Omental fat pad (tissue), 4 donors: ENCODE measurements at places on chromosomes 13 and 19.

DNA sequence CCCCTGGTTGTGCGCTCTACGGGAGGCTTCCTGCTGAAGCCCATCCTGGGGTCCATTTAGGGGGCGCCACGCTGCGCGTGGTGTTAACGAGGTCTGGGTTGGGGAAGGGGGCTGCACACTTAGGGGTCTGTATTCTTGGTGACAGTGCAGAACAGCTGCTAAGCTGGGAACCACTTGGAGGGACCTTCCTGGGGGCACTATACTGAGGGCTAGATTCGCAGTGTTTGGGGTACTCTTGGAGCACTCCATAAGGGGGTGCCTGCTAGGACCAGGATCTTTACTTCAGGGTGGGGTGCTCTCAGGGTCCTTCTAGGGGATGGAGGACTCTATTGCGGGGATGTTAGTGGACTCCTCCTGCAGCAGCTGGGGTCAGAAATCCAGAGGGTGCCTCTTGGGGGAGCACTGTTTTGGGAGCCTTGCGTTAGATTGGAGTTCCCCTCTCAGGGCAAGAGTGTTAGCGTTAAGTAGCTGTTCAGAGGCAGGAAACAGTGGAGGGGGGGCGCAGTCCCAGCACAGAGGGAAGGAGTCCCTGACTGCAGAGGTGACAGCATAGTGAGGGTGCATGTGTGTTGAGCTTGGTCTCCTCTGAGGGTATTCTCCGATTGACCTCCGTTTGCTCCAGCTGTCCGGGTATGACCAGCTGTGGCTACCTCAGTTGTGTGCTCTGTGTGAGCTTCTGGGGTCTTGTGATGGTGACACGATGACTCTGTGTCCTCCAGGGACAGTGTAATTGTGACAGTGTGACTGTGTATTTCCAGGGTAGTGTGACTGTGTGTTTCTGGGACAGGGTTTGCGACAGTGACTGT, 1.1 kb downstream of the PDE4A start:
- DNase-seq: no peak

GRCh38 chr19:13850910-13851733, 25.8 kb upstream of the NANOS3 start:
- peak; percentile 81 for DNase-seq

DNA sequence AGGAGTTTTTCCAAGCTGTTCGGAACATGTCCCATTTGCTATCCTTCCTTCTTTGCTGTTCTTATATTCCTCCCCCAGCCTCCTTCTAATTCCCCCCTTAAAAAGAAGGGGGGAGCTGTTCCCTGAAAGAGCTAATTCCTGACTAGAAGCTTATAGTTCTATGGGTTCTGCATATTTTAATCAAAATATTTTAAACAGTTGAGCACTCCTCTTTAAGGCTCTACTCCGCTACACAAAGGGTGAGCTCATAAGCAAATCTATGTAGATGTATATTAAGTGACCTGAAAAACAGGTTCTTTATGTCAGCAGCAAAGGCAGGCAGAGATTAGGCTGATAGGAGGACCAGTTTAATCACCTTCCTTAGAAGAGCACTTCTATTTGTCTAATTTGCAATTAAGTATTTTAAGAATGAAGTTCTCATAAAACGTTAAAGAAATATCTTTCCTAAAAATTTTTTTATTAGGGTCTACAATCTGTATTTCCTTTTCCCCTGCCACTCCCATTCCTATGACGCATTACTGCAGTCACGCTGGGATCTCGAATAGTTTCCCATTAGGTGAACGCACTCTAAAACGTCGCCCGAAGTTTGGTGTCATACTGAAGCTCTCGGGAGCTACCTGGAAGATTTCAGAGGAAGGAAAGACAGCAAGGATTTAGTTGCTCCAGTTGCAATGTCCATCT, 5.2 kb downstream of the EFNB2 start:
- no peak for DNase-seq

DNA sequence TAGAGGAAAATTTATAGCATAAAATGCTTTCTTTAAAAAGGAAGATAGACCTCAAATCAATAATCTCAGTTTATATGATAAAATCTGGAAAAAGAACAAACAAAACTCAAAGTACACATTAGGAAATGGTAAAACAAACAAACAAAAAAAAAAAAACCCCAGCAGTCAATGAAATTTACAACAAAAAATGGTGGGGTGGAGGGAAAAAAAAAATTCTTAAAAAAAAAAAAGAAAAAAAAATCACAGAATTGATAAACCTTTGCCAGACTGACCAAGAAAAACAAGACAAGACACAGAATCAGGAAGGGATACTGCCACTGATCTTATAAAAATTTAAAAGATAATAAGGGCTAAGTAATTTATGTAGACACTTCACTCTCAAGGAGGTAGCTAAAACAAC, 11.2 kb downstream of the TUBGCP3 start:
- DNase-seq: no peak

DNA sequence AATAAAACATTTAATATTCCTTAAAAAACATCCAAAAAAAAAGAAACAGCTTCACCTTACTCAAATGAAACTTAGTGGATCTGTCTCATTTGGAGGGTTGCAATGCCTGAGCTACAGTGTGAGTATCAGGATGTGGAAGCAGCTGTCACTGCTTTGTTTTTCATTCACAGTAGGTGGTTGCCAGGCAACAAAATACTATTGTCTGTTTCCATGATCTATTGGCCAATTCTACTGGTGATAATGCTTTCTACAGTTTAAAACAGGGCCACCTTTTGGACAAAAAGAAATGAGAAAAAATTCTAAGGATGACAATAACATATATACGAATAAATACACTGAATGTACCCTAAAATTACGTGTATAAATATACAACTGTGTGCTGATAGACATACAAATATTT, 3.0 kb downstream of the ENOX1 start:
- no peak for DNase-seq

DNA sequence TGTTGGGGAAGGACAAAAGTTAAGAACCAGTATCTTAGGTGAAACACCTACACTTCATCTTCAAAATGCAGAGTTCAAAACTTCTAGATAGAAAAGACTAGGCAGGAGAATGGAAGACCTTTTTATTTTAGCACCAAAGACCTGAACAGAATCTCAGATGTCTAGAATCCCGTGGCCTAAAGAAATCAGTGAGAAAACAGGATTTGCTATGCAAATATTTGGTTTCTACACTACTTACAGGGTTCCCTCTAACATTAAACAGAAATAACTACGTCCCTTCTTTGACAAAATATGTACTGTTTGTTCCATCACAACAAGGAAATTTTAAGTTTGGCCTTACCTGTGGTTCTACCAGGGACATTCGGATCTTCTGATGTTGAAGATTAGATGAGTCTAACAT, 21.5 kb downstream of the DIS3 start:
- DNase-seq: no peak

DNA sequence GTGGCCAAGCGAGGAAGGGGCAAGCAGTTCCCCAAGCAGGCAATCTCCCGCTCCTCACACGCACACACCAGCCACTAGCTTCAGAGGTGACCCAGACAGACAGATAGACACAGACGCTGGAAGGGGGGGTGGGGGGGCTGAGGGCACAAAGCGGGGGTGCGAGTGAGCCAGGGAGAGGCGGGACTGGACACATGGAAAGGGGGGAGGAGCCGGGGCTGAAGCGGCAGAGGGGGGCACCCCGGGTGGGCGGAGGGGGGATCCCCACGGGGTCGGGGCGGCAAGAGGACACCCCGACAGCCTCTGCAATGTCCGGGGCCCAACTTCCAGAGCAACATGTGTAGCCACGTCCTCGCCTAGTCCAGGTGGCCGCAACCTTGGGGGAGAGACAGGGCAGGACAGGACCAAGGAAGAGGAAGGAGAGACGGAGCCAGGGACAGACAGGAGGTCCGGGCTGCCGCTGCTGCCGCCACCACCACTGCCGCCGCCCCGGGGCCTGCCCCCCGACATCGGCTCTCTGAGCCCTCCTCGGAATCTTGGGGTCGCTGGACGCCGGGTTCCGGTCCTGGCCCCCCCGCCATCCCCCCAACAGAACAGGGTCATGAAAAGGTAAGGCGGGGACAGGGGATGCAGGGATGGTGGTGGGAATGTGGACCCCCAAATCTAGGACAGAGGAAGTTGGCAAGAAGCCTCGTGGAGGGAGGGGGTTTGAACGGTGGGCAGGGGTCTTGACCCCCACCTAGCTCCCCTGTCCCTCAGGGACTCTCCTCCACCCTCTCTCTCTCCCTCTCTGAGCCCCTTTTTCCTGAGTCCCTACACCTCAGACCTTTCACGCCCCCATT, 1.1 kb downstream of the GRIN2D start:
- no peak for DNase-seq

GRCh38 chr19:17078036-17078919, 2.7 kb downstream of the MYO9B start:
- no peak for DNase-seq

DNA sequence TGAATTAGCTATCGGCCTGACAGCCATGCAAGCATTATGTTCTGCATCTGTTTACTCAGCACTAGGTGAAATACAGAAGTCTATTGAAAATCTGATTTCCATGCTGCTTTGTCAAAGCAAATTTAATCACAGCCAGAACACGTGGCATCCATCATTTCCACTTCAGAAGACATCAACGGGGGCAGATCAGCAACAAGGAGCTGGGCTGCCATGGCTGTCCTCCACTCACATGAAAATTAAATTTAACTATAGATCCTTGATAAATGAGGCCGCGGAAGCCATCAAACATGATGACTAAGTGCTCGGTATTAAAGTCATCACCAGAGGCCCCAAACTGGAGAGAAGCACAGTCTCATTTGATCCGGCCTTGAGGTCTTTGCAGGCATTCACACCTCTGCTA, 443.5 kb downstream of the HS6ST3 start:
- no peak for DNase-seq

GRCh38 chr19:38838208-38838985, 6.8 kb upstream of the ECH1 start:
- no peak for DNase-seq

DNA sequence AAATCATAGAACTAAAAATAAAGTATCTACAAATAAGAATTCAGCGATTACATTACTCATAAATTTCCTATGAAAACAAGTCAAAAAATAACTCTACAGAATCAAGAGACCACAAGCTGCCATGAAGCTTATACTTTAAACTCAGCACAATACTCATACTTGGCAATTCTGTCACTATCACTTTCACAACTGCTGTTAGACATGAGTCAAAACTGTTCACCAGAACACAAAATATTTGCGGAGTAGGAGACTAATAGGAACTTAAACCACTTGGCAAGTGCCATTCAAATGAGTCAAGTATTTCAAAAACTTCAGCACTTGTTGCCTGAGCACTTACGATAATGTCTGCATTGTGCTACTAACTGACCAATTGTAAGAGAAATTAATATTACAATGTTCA, 387.8 kb upstream of the GPC6 start:
- no peak for DNase-seq

GRCh38 chr13:71524245-71524612, 342.8 kb downstream of the DACH1 start:
- DNase-seq: no peak

DNA sequence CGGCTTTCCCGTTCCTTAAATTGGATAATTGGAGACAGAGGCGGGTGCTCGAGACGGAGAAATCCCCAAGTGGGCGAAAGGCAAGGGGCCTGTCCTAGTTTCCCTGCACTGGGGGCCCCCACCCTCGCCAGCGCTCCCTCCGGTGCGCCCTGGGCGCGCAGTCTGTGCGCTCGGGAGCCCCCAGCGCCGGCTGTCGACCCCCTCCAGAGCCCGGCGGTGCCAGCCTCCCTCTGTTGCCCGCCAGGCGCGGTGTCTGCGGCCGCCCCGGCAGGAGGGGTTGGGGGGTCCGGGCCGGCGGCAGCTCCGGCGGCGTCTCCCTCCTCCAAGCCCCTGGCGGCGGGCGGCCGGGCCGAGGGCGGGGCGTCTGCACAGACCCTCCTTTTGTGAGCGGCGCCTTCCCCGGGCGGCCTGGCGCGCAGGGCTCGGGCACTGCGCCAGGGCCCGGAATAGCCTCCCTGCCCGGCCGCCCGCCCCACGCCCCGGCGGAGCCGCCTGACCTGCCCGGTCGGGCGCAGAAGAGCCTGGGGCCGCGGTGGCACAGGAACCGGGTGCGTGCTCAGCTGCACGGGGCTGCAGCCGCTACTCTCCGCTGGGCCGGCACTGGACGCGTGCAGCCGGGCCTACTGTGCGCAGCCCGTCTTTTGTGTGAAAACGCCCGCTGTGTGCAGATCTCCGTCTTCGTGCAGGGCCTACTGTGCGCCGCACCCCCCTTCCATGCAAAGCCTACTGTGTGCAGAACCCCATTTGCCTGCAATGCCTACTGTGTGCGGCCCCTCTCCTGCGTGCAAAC, 13.2 kb downstream of the GADD45B start:
- DNase-seq: no peak

DNA sequence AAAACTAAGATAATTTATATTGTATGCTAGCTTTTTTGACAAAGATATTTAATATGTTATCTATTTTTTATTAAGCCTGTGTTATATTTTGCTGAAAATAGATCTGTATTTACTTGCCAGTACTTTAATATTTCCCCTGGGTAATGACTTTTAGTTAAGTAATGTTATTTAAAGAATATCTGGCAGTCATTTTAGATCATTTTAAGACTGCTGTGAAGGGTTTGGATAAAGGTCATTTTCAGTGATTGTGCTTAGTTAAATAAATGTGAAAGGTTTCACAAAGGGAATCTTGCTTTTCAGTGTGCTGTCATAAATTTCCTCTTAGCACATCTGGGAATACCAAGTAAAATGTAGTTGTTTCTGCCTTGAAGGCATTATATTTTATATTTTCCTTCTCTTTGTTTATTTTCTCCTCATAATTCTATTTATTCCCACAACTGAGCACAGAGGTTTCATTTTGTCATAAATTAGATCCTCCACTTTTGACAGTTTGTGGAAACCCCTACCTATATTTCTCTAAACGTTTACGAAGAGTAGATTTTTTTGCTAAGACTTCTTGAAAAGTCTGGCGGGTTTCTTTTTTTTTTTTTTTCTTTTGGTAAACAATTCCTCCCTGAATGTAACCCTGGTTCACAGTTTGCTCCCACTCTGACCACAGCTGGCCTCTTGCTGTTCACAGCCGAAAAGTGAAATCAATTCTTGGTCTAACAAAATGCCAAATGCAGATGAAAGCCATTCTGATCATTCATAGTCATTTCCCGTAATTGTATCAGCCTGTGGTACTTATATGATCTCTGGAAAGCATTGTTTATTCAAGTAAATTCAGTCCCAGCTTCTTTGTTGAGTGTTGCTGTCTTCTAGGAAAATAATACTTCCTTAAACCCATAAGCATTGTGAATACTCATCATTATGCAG, 87.8 kb downstream of the MAB21L1 start:
- no peak for DNase-seq

DNA sequence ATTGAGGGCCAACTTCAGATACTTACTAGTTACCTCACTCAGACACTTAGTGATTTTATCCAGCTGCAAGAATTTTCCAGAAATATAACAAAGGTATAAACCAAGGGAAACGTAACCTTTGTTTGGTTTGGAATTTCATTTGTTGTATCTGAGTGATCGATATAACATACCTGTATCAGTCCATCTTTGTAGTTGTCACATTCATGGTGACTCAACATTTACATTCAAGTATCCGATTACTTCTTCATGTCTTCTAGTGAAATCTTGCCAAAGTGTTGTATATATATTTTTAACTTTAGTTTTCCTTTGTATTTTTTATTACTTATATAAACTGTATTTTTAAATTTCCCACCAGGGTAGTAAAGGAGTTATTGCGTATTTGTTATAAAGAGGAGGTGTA, 16.9 kb upstream of the MYCBP2 start:
- DNase-seq: no peak

- DNase-seq: no peak
Measured at GRCh38 chr19:489418-490196, 6.7 kb upstream of the MADCAM1 start.

- no peak for DNase-seq
Measured at GRCh38 chr19:35899547-35900214, 659 bp downstream of the NFKBID start.
